ENCODE measurements at places on chromosomes 1 and 21.

GRCh38 chr1:184593597-184593996 is 161.1 kb downstream of the EDEM3 start:
- DNase-seq: no peak

DNA sequence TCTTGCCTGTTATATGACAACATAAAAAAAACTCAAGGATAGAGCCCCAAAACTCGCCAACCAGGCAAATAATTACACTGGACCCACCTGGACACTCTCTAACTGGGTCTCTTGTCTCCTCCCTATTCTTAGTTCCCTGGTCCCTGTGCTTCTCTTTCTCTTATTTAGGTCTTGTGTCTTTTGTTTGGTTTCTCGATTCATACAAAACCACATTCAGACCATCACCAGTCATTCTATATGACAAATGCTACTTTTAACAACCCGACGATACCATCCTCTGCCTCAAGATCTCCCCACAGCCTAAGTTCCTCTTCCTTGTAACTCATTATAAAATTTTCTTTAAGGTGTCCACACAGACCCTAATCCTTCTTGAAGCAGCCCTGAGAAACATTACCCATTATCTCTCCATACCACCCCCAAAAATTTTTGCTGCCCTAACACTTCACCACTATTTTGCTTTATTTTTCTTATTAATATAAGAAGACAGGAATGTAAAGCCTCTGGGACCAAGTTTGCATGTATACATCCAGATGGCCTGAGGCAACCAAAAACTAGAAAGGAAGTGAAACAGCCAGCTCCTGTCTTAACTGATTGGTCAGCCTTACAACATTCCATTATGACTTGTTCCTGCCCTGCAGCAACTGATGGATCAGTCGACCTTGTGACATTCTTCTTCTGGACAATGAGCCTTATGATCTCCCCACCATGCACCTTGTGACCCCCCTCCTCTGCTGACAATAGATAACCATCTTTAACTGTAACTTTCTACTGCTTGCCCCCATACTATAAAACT is 638.2 kb downstream of the AMY1C start:
- no peak for DNase-seq

DNA sequence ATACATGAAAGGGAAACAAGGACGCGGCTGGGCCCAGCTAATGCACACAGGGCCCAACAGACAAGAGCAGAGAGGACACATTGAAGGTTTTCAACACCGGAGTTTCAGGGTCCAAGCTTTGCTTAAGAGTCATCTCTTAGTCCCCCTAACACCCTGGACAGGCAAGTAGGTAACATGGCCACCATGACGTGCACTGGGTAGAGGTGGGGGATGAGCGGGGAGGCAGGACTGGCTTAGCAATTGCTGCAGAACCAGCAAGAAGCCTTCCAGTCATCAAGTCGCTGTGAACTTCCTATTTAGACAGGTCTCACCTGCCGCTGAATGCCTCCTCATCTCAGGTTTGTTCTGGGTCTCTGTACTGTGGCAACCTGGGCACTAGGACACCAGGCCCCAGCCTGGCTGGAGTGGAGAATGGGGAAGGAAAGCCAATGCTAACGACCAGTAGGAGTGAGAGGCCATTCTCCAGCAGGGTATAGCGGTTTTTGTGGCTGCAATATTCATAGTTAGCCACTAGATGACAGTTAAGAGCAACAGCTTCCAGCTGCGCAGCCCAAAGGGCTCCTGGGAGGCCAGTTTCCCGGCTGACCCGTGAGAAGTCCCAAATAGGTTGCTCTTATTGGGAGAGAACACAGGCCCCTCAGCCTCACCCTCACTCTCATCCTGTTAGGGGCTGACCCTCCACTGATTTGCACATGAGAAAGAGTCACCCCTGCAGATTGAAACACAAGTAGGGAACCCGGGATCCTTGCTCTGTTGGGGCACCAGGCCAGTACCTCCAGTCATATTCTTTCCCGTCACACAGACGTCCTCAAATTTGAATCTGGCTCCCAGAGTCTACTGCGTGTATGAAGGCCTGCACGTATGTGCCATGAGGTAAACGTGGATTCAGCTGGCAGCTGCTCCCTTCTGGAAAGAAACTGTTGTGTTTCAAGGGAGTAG is 6.0 kb upstream of the PIGC start:
- no peak for DNase-seq

GRCh38 chr1:41838266-41838665 is 80.5 kb downstream of the HIVEP3 start:
- no peak for DNase-seq

DNA sequence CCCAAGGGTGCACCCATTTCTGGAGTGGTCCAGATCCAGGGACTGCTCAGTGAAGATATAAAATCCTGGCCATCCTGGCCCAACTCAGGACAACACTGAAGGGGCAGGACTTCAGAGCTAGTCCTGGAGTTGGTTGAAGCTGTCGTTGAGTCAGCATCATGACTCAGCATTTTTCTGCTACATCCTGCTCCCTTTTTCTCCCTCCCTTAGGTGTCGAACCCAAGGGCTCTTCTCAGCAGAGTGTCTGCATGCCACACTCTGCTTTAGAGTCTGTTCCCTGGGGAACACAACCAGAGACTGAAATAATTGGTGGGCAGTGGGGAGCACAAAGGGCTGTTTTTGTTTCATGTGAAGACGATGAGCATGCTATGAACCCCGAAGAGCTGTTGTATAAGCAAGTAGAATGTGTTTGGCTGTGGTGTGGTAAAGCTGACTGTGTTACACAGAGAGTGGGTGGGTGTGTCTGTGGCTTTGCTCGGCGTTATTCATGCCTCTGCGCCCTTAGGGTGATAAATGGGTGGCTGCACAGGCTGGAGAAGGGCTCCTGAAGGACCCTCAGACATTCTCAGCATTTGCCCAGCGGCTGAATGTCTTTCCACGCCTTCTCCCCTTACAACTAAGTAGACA is 167.2 kb downstream of the CYYR1 start:
- no peak for DNase-seq

GRCh38 chr1:100799548-100799947 is 80.0 kb downstream of the VCAM1 start:
- no peak for DNase-seq
